ENCODE measurements at places on chromosomes 5 and 9.

DNA sequence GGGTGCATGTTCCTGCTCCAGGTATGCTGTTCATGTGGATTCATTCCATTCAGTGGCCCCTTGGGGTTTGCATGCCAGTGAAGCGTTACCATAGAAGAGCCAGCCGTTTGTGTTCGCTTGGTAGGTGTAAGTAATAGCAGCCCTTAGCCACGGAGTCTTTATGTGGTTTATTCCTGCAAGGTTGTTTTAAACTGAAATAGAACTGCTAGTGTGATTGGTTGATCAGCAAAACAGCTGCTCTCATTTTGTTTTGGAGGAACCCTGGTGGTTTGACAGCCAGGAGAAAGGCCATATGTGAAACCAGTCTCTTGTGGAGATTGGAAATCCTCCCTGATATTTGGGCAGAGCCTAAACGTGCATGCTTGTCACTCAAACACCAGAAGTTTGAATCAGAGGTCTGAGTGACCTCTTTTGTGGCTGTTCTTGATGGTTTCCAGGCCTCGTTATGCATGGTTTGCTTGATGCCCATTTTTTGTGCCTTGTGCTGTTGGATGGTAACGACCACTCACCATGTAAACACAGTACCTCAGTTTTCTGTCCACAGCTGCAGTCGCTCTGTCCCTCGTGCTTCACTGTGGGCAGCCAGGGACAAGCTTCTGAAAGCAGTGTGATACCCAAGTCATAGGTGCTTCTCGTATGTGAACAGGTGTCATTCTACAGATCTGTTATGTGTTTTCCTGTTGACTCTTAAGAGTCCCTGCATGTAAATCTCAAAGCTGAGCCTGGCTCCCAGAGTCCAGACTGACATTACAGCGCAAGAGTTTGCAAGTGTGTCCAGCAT lies 58.3 kb upstream of the NXNL2 start:
- no peak for DNase-seq

- DNase-seq = no peak
Observed at GRCh38 chr9:84966876-84967830, 297.6 kb downstream of the NTRK2 start.

DNA sequence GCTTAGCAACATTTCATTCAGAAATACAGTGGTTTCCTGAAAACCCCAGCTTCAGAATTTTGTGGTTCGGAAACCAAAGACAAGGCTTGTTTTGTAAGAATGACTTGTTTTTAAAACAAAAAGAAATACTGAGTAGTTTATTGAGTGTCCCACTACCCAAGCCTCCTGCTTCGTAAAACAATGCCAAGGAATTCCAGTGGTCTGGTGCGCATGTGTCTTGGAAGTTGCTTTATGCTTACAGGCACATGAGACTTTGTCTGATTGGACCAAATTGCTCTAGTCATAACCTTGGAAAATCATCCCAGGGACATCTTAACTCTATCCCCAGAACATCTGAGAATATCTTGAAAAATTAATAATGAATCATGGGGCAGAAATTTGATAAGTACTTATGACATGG lies 77.1 kb upstream of the FST start:
- DNase-seq = no peak

DNA sequence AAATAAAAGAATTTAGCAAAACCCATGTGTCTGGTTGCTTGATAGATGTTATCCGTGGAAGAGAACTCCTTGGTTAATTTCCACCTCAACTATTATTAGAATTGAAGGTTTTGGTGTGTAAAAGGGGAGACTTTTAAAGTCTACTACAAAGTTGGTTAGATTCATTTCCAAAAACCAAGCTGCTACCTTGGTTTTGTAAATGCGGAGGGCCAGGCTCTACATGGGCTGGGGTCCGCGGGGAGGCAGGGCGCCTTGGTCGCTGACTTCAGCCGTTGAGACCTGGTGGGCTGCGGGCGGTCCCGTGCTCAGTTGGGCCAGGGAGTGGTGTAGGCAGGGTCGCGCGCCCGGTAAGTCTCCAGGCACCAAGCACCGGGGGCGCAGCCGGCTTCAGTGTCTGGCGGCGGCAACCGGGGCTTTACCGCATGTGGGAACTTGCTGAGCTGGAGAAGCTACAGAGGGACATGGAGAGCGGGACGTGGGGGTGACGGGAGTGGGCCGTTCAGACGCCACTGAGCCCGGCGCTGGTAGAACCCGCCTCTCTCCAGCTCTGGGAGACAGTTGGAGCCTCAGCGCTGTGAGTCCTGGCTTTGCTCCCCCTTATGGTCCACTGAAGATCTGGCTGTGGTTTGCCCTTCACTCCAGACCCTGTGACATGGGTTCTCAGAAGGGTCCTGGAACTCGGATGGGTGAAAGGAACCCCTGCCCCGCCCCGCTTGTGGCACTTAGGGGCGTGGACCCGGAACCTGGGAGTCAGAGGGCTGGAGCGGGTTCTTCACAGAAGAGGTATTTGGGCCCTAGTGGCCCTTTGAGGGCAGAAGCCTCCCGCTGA lies 11.8 kb downstream of the NR2F1 start:
- no peak for DNase-seq

GRCh38 chr9:129781981-129782380 lies 21.0 kb upstream of the TOR1B start:
- DNase-seq = no peak

DNA sequence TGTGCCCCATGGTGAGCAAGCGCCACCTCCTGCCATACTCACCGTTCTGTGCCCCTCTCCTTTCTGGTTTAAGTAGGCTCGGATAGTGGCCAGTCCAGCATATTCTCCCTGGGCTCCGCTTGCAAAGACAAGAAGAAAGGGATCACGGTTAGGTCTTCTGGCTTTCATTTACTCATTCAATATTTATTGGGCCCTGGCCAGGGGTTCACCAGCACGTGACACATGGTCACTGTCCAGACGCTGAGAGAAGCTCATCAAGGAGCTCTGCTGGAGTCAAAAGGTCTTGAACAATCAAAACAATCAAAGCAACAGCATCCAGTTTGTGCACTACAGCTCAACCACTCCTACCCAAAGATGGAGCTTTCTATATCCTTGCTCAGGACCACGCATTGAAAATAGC lies 80.2 kb downstream of the GLDC start:
- no peak for DNase-seq

GRCh38 chr9:69066955-69067354 lies 31.4 kb downstream of the FXN start:
- no peak for DNase-seq

DNA sequence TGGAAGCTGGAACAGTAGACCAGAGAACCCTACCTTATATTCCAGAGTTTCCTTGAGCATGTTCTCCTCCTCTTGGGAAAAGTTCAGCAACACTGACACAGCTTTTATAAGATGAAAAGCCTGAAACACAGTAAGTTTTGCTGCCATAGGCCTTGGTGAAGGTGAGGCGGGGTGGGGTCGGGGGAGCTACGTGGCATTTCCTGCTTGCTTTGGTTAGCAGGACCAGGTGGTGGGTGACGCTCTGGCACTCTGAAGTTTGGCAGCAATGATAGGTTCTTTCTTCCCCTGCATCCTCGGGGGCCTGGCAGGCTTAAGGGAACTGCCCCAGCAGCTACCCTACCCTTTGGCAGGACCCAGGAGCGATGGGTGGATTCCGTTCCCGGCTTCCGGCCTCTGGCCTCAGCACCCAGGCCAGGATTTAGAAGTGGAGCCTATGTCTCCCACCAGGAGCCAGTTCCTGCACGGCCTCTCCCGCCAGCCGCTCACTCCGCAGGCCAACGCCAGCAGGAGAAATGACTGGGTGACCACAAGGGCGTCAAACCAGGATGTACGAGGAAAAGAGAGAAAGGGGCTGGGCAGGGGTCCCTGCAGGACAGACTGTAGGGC lies 19.3 kb downstream of the ARPC5L start:
- DNase-seq = no peak

DNA sequence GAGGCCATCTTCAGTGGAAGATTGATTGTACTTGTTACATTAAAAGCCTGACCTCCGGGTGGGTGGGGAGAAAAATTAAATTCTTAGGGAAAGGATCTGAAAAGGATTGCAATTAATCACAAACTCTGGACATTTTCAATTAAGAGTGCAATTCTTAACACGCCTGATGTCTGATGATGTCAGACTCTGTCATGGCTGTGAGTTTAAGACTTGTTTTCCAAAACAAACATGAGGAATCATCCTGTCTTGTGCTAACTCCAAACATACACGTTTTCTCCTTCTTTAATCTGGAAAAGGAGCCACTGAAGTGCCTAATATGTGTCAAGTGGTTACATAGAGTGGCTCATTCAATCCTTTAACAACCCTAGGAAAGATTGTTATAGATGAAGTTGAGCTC lies 60.4 kb upstream of the SMIM23 start:
- no peak for DNase-seq

- DNase-seq = no peak
Observed at GRCh38 chr5:79032031-79032695, 37.3 kb downstream of the DMGDH start.

DNA sequence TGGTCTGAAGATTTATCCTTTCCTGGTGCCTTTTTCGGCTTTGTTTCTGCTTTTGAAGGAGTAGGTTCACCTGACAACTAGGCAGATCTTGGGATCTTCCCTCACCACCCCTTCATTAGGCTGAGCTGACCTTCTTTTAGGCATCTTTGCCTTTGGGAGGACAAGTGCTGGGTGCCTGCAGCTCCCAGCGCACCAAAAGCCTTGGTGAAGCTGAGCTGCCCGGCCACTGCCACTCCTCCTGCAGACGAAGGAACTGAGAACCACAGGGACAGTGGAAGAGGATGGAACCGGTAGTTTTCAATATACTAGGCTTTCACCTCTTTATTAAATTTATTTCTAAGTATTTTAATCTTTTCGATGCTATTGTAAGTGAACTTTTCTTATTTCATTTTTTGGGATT lies 16.8 kb upstream of the MARCOL start:
- DNase-seq = no peak

GRCh38 chr9:133861086-133861485 lies 122.9 kb upstream of the SARDH start:
- DNase-seq = no peak

GRCh38 chr5:86675311-86675710 lies 57.6 kb downstream of the COX7C start:
- no peak for DNase-seq

- peak; percentile 83 for DNase-seq
Observed at GRCh38 chr5:150398722-150399523, 13.8 kb downstream of the CD74 start.

- no peak for DNase-seq
Observed at GRCh38 chr9:92506184-92506857, 24.0 kb upstream of the ASPN start.

DNA sequence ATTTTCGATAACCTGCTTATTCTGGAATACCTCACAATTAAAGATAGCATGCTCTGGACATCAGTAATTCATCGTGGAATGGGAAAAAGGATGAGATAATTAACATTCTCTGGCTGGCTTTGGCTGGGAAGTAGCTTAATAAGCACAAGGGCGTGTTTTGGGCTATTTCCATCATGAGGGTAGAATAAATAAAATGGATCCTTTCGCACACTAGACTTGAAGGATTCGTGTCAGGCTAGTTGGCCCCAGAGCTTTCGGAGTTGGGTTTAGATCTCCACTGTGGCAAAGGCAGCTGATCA lies 151.2 kb upstream of the ADRA1B start:
- DNase-seq = no peak

DNA sequence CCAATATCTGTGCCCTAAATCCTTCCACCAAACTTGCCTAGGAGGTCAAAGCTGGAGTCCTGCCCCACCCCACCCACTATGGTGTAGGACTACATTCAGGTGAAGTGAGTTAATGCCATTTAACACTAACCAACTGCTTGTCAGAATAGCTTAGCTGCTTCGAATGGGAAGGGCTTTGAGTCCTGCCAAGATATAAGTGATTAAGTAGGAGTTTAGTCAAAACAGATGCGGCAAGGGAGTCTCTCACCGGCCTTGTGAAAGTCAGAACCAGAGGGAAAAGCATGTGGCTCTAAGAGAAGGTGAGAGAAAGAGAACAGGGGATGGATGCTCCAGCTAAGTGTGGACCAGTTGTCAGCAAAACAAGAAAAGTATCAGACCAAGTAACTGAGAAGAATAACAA lies 132.6 kb downstream of the SPOCK1 start:
- DNase-seq = no peak

DNA sequence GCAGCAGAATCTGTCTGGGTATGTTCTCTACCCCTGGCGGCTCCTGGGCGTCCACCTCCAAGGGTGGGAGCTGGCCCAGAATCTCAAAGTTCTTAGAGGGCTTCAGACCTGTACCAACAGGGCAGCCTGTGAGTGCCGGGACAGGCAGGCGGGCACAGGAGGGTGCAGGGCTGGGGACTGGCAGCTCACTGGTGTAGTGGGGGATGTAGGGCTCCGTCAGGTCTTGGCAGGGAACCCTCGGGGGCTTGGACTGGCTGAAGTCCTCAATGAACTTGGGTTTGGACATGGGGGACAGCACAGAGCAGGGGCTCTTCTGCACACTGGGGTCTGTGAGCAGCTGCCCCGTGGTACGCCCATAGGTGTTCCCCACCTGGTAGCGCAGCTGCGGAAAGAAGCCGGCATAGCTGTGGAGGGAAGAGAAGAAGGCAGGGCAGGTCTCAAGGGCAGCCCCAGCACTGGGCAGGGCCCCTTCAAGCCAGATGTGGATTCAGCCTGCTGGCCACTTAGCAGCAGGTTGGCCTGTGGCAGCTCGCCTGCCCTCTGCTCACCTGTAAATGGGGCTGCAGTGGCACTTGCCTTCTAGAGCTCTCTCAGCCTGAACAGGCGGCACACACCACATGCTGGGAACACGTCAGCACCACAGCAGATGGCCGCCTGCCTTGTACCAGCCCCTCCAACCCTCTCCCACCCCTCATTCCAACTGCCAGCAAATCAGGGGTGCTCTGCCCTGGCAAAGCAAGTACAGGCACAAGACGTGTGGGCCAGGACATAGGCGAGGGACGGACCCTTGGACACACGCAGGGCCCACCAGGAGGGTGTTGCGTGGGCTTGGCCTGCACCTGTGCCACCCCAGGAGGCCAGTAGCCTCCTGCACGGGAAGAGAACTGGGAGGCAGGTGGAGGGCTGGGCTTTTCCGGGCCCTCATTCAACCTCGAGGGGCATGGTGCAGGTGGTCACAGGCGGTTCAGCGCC lies 4.6 kb downstream of the TUBB4B start:
- DNase-seq = no peak

GRCh38 chr5:54361691-54362411 lies 51.5 kb upstream of the ARL15 start:
- DNase-seq = no peak

GRCh38 chr9:34612788-34613390 lies 992 bp upstream of the RPP25L start:
- peak; percentile 69 for DNase-seq

DNA sequence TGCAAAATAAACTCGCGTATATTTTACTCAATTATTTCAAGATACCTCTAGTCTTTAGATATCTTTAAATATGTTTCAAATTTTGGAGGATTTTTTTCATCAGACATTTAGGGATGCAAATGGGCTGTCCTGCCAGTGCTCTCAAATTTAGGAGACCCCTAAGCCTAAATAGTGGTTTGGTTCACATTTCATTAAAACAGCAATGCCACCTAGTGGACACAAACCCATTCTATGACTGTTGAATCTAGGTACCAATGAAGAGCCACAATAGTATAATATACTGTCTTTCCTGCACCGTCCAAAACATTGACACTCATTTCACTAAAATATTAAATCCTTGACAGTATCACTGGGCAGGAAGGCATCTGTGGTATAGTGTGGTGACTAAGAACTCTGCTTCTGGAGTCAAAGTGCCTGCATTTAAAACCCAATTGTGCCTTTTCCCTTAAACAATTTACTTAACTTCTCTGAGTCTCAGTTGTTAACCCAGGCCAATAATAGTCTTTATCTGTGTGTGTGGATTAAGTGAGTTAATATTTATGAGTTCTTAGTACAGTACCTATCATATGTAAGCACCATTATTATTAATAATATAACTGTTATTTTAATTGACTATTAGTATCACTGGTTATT lies 148.0 kb downstream of the RORB start:
- no peak for DNase-seq
